Nephron progenitor cell (in vitro differentiated cells): ENCODE measurements at places on chromosomes 13 and 19.

GRCh38 chr13:90717451-90717936 lies 630.0 kb upstream of the MIR17HG start:
- no peak for DNase-seq

DNA sequence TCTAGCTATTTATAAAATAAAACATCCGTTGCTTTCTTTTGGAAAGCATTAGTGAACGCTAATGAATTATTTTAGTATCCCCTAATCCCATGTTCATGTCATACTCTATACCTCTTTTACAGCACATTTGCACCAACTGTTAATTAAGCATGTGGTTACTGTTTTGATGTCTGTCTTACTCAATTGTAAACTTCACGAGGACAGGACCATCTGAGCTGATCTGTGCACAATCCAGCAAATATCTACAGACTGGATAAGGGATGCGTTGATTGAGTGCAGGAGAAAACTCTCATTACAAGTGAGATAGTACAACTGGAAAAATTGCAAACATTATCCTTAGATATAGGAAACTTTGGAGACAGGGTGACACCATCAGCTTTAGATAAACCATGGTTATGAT lies 201.1 kb downstream of the PCDH20 start:
- no peak for DNase-seq

DNA sequence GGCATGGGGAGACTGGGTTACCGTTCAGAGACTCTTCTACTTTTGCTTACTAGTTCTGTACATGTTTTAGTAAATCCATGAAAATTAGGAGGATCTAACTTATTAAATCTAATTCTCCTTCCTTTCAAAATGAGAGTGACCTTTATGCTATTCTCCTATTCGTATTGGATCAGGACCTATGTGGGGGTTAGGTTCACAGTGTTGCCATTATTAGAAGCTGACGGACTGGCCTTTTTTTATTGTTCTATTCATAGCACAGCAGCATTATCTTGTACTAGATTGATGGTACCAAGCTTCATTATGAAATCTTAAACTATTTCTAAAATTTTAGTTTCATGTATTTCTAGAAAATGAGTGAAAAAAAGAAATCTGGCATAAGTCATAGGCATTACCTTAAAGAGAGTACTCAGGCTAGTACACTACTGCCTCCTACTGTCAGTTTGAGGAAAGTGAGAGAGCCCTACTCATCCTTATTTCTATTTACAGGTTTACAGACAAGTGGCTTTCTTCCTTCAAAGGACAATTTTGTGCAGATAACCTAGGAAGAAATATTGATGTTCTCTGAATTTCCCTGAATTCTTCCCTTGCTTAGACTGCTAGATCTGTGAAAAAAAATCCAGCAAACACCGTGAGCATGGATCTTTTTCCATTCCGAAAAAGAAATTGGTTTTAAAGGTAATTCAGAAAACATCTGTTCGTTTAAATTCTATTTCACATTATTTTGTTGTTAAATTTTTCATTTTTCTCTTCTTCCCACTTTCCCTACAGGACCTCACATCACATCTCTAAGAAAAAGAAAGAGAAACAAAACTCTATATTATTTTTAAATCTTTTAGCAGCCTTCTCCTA lies 485.5 kb downstream of the DIAPH3 start:
- DNase-seq: no peak

GRCh38 chr13:48741377-48741776 lies 87.6 kb downstream of the CYSLTR2 start:
- DNase-seq: no peak

DNA sequence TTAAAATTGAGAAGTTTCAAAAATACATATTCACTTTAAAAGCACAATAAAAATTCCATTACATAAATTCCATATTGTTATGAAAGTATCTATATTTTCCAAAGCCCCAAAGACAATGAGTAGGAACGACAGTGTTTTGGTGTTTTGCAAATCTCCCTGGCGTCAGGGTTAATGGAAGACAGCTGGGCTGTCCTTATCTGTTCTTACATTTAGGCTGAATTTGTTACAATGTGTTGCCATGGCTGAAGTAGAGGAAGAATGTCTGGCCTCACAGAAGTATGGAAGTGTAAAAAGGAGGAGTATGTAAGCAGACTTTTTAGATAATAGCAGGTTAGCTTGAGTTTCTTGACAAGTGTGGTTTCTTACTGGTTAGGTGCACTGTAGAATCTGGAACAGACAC lies 124.4 kb upstream of the SPATA13 start:
- DNase-seq: no peak

- no peak for DNase-seq
Observed at GRCh38 chr19:2798733-2799132, 13.4 kb downstream of the THOP1 start.

GRCh38 chr13:51594432-51594831 lies 10.2 kb downstream of the WDFY2 start:
- DNase-seq: no peak

- no peak for DNase-seq
Observed at GRCh38 chr13:21053231-21053630, 8.2 kb downstream of the LATS2 start.

DNA sequence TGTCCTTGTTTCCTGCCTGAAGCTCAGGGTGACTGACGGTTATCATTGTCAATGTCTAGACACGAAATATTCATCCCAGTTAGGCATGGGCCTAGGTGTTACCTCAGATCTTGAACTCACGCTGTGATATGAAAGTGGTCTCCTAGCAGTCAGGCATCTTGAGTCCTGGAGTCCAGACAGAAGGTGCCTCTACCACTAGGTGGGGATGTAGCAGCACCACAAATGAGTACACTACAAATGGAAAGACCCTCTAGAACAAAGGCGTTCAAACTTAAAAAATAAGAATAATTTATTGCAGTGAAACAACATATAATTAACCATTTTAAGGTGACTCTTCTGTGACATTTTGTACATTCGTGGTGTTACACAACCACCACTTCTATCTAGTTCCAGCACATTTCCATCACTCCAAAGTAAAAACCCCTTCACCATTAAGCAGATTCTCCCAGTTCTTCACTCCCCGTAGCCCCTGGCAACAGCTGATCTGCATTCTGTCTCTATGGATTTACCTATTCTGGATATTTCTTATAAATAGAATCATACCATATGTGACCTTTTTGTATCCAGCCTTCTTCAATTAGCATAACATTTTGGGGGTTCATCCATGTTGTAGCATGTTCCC lies 11.9 kb upstream of the FRY start:
- peak; percentile 50 for DNase-seq

DNA sequence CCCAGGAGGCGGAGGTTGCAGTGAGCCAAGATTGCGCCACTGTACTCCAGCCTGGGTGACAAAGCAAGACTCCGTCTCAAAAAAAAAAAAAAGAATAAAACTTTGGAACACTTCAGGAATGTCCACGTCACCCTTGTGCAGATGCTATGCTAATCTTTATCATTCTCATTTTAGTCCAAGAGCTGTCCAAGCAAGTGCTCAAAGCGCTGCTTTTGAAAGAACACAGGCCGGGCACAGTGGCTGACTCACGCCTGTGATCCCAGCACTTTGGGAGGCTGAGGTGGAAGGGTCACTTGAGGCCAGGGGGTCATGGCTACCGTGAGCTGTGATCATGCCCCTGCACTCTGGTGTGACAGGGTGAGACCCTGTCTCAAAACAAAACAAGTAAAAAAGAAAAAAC lies 11.1 kb upstream of the UQCR11 start:
- no peak for DNase-seq

DNA sequence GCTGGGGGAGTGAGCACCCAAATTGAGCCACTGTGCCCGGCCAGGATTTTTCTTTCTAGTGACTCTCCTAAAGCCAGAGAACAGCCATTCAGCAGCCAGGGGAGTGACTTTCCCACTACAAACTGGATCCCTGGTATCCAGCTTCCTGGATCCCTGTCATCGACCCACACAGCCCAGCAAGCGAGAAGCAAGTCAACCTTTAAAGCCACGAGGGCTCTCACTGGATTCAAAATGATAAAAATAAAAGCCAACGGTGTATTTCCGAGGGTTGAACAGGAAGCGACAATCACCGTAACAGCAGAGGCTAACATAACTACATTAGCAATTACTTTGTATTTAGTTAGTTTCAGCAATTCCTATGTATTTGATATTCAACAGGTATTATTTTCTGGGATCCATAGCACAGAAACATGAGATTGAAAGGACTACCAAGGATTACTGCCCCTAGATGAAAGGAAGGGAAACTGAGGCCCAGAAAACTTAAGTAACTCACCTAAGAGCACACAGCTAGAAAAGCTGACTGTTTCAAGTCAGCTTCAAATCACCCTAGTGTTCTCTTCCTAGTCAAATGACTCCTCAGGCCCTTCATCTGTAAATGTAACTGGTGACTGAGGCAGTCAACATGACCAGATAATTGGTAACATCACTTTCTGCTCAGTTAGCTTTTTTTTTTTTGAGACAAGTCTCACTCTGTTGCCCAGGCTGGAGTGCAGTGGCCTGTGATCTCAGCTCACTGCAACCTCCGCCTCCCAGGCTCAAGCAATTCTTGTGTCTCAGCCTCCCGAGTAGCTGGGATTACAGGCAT lies 2.7 kb downstream of the RFX1 start:
- no peak for DNase-seq

- DNase-seq: no peak
Observed at GRCh38 chr13:49246850-49247642, 679 bp upstream of the CDADC1 start.

DNA sequence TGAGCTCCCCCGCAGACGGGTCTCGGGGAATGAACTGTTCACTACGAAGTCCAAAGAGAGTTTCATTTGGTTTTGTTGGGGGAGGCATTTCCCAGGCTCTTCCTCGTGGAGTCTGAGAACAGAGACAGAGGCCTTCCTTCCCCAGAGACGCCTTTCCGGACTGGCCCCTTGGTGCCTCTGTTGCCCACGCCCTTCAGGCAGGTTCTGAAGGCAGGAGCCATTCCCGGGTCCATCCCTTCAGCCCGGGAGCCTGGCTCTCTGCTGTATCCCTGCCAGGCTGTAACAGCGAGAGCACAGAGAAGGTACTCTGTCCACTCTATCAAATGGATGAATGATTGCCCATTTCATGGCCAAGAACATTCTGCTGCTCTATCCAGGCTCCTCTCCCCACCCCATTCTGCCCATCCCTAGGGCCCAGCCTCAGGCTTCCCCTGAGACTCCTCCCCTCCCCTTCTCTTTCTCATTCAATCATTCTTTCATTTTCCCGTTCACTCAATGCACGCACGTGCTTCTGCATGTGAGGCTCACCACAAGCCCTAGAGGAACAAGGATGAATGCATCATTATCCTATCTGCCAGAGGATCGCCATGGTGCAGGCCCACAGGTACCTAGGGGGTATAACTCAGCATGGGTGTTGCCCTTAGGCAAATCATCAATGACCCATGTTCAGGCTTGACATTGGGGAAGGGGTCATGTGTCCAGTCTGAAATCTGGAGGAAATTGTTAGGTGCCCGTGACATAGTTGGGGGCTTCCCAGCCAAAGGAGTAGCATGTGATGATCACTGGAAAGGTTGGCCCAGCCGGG lies 298.6 kb downstream of the ZNF536 start:
- DNase-seq: no peak

- DNase-seq: no peak
Observed at GRCh38 chr13:101258509-101258908, 157.8 kb downstream of the NALCN start.

DNA sequence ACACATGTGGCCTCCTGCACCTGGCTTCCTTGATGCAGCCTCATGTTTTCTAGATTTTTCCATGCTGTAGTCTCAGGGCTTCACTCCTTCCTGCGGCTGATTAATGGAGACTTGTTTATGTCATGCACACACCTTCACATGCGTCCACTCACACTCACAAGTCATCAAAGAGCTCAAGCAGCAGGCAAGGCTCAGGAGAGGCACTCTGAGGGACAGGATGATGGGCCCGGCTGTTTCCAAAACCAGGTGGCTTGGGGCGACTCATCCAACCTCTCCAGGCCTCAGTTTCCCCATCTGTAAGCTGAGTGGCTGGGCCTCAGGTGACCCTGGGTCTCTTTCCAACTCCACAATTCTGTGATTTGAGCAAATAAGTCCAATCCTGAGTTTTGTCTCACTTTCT lies 36.9 kb downstream of the RASA3 start:
- no peak for DNase-seq

GRCh38 chr19:53396525-53396868 lies 1.5 kb downstream of the ZNF765 start:
- DNase-seq: no peak
